ENCODE measurements at places on chromosomes 3 and 15.

- H3K36me3 ChIP-seq: peaks cover 5% of the 10 kb centered on the region
- H3K27ac ChIP-seq: no peak overlapping the region
- no peak for DNase-seq
These were observed 184.9 kb upstream of the LPP start for GRCh38 chr3:187968883-187969580.

DNA sequence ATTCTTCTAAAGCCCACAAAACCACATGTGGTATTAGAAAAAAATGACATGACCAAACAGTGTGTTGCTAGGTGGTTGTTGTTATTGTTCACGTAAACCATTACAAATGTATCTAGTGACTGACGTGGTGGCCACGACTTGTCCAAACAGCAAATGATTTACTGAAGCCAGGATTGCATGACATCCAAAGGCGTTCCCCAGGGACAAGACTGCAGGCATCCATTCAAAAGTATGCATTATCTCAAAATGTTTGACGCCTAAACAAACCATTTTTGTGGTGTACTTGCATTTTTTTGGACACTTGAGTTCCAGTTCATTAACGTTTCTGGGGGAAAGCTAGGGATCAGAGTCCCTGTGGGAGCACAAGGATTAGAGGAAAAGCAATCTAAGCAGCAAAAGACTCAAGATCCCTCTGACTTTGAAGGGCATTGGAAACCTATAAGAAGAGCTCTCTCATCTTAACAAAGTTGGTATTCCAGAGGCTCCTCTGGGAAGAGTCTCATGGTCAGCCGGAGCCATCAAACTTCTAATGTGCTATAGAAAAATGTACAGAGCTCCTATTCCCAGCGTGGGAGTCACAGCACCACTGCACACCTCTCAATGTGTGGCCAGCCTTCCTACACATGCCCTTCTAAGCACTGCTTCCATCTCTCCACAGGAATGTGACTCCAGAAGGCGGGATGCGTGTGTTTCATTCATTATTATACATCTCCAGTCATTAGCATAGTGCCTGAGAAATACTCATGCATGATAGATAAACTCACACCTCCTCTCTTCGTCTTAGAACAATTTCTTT lies 62.9 kb downstream of the FBN1 start:
- DNase-seq: no peak
- H3K4me1 ChIP-seq: no peaks in the 10 kb centered on the region
- peaks cover 3% of the 10 kb centered on the region for H3K27me3 ChIP-seq
- no peaks in the 10 kb centered on the region for H3K36me3 ChIP-seq

GRCh38 chr3:68088216-68088615 lies 433.8 kb upstream of the SUCLG2 start:
- no peak overlapping the region for H3K4me3 ChIP-seq
- no peaks in the 10 kb centered on the region for H3K27me3 ChIP-seq
- DNase-seq: peak; percentile 61
- H3K36me3 ChIP-seq: peaks cover 17% of the 10 kb centered on the region

- H3K27me3 ChIP-seq: no peaks in the 10 kb centered on the region
- no peak for DNase-seq
- H3K36me3 ChIP-seq: peaks cover 28% of the 10 kb centered on the region
These were observed 33.4 kb downstream of the FANCD2OS start for GRCh38 chr3:10074666-10075065.

- no peaks in the 10 kb centered on the region for H3K27me3 ChIP-seq
- peaks cover 4% of the 10 kb centered on the region for H3K36me3 ChIP-seq
- no peak for DNase-seq
- peaks cover 2% of the 10 kb centered on the region for H3K4me1 ChIP-seq
These were observed 24.7 kb upstream of the HHLA2 start for GRCh38 chr3:108271626-108272025.

- no peak overlapping the region for H3K4me3 ChIP-seq
- H3K27me3 ChIP-seq: peaks cover 4% of the 10 kb centered on the region
- no peaks in the 10 kb centered on the region for H3K4me1 ChIP-seq
These were observed 127.9 kb downstream of the CD47 start for GRCh38 chr3:107962946-107963345.

GRCh38 chr3:85360742-85361387 lies 402.1 kb downstream of the CADM2 start:
- no peaks in the 10 kb centered on the region for H3K27me3 ChIP-seq
- DNase-seq: peak; percentile 21
- H3K27ac ChIP-seq: no peak overlapping the region
- no peaks in the 10 kb centered on the region for H3K36me3 ChIP-seq
- H3K4me3 ChIP-seq: no peak overlapping the region

GRCh38 chr3:31766669-31767068 lies 214.4 kb downstream of the OSBPL10 start:
- no peaks in the 10 kb centered on the region for H3K27me3 ChIP-seq
- DNase-seq: no peak
- no peak overlapping the region for H3K27ac ChIP-seq
- H3K4me1 ChIP-seq: peaks cover 21% of the 10 kb centered on the region
- no peak overlapping the region for H3K4me3 ChIP-seq
- no peaks in the 10 kb centered on the region for H3K36me3 ChIP-seq

DNA sequence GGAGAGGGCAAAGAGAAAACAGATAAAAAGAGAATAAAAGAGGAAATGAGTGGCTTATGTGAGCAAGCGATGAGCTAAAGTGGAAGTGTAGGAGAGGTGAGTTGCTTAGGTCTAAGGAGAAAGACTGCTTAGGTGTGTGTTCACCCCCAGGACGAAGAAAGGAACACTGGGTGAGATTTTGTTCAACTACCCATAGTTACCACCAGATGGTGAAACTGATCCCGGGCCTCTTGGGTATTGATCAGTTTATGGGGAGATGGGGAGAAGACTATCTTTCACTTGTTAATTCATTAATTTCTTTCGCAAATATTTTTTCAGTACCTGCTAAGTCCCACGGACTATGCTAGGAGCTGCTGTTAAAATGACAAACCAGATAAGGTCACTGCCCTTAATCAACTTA lies 33.9 kb downstream of the GAP43 start:
- H3K27ac ChIP-seq: peak overlapping the region; percentile 47
- no peak for DNase-seq
- peak overlapping the region; percentile 62 for H3K4me3 ChIP-seq
- H3K27me3 ChIP-seq: peaks cover 11% of the 10 kb centered on the region
- no peaks in the 10 kb centered on the region for H3K36me3 ChIP-seq

GRCh38 chr15:80866936-80867335 lies 87.8 kb downstream of the CEMIP start:
- H3K27ac ChIP-seq: no peak overlapping the region
- peaks cover 23% of the 10 kb centered on the region for H3K27me3 ChIP-seq
- no peaks in the 10 kb centered on the region for H3K36me3 ChIP-seq
- DNase-seq: no peak
- H3K4me3 ChIP-seq: no peak overlapping the region

- no peaks in the 10 kb centered on the region for H3K36me3 ChIP-seq
- DNase-seq: no peak
- no peaks in the 10 kb centered on the region for H3K4me1 ChIP-seq
- H3K27me3 ChIP-seq: peaks cover 13% of the 10 kb centered on the region
- no peak overlapping the region for H3K4me3 ChIP-seq
These were observed 79.6 kb downstream of the RTP4 start for GRCh38 chr3:187447737-187448136.

- no peak overlapping the region for H3K4me3 ChIP-seq
- H3K4me1 ChIP-seq: no peaks in the 10 kb centered on the region
- no peak for DNase-seq
- H3K27me3 ChIP-seq: no peaks in the 10 kb centered on the region
- H3K36me3 ChIP-seq: no peaks in the 10 kb centered on the region
- no peak overlapping the region for H3K27ac ChIP-seq
These were observed 25.5 kb upstream of the TP63 start for GRCh38 chr3:189605717-189606116.
